ENCODE measurements at places on chromosomes 16 and 17. TPM values are rescaled to one million over a fixed set of nuclear protein-coding genes. Genes with fewer than 3 reads are reported as not detected.

The ZFPM1 gene
- total RNA-seq: 6.7 TPM

The SLC38A8 gene
- 0.09 TPM for total RNA-seq

The PLK1 gene
- total RNA-seq: 159 TPM

The CAPNS2 gene
- 0.08 TPM for total RNA-seq

The NPIPA8 gene
- 0.73 TPM for total RNA-seq

The ZC3H18 gene
- 50.5 TPM for total RNA-seq

The C16orf86 gene
- total RNA-seq: 0.13 TPM

The WWP2 gene
- total RNA-seq: 21.7 TPM

The SLC13A5 gene
- total RNA-seq: 0.17 TPM

The TMEM235 gene
- total RNA-seq: not detected

The EPX gene
- not detected for total RNA-seq

The KRTAP4-1 gene
- total RNA-seq: 0.08 TPM

The KRT24 gene
- total RNA-seq: not detected

The ACSM5 gene
- total RNA-seq: not detected

The CSH1 gene
- not detected for total RNA-seq

The RAMP2 gene
- 1.2 TPM for total RNA-seq

The FAM171A2 gene
- 4.1 TPM for total RNA-seq

The CCL11 gene
- total RNA-seq: not detected

The TLCD3B gene
- 0.23 TPM for total RNA-seq

The CCL4 gene
- total RNA-seq: not detected

The ZDHHC1 gene
- total RNA-seq: 7.1 TPM

The SF3B3 gene
- 119 TPM for total RNA-seq

The OR1D2 gene
- total RNA-seq: not detected

The LIMD2 gene
- 11.6 TPM for total RNA-seq

The GJD3 gene
- total RNA-seq: 0.92 TPM

The MYH2 gene
- not detected for total RNA-seq

The PPP1R27 gene
- total RNA-seq: 0.35 TPM

The MEOX1 gene
- not detected for total RNA-seq

The TSPOAP1 gene
- not detected for total RNA-seq

The RND2 gene
- total RNA-seq: 0.13 TPM

The HP gene
- not detected for total RNA-seq

The RTN4RL1 gene
- 19.9 TPM for total RNA-seq

The PIGW gene
- 22.9 TPM for total RNA-seq
